ENCODE measurements at places on chromosomes 7 and 10.
A peak's percentile ranks its signal among the peaks of the same experiment; 100 is the strongest.

- DNase-seq = no peak
Observed at GRCh38 chr7:46568420-46569132, 647.5 kb upstream of the IGFBP3 start.

GRCh38 chr10:79316671-79317431 is 30.4 kb upstream of the PPIF start:
- peak; percentile 31 for DNase-seq

- no peak for DNase-seq
Observed at GRCh38 chr7:150944066-150945042, 33.8 kb downstream of the KCNH2 start.

DNA sequence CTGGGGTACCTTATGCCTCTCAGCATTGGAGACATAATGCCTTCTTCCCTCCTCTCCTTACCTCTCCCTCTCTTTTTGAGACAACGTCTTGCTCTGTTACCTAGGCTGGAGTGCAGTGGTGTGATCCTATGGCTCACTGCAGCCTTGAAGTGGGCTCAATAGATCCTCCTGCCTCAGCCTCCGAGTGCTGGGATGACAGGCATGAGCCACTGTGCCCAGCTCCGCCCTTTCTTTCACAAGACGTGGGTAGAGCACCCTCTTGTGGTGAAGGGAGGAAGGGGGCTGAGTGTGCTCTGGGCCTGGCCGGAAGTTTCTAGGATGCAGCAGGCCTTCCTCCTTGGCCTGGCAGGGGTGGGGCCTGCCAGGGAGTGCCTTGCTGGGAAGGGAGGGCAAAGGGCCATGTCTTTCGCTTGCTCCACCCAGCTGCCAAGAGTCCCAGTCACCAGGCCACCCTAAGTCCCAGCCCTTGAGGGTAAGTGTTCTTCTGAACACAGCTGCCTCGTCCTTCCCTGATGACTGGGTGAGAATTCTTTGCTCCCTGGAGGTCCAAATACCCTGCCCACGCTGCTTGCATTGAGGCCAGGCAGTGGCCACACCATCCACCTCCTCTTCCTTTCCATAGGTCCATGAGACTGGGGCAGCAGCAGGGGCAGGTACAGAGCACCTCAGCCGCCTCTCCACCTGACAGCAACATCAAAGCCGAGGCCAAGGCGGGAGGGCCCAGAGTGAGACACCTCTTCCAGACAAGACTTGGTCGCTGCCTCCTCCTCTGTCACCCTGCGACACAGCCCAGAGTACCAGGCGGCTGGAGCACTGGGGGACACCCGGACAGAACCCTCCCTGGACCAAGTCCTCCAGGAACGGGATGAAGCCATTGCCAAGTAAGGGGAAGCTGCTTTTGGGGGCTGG is 3.7 kb downstream of the ABHD11 start:
- peak; percentile 96 for DNase-seq

GRCh38 chr7:97851683-97852082 is 20.5 kb downstream of the ASNS start:
- no peak for DNase-seq

DNA sequence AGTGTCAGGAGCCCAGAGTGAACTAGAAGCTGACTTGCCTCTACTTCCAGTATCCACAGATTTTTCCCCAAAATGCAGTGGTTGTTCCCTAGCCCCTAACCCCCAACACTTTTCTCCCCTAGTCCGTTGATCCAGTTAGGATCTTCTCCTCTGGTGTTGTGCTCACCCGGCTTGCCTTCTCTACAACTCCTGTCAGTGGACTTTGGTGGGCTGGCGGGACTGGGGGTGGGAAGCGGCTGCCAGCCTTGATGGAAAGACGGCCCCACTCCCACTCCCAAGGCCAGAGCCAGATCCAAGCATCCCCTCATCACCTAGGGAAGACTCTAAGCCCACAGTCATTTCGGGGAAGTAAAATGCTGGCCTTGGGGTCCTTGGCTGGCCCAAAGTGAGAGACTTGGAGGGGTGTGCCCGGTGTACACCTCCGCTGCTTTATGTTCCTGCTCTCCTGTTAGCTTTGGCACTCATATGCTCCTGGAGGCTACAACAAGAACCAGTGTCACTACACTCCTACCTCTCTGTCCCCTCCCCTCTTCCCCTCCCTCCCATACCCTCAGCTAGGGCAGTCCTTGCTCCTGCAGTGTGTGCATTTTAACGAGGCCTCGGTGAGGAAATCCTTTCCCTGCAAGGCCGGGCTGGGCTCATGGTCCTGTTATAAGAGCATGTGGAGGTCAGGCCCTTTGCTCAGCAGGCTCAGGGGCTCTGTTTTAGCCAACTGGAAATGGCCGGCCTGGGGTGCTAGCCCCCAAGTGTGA is 930 bp upstream of the HOXA10 start:
- DNase-seq = no peak

GRCh38 chr10:83536426-83536825 is 602.9 kb upstream of the GHITM start:
- no peak for DNase-seq

- no peak for DNase-seq
Observed at GRCh38 chr10:122232769-122233168, 38.3 kb upstream of the BTBD16 start.

DNA sequence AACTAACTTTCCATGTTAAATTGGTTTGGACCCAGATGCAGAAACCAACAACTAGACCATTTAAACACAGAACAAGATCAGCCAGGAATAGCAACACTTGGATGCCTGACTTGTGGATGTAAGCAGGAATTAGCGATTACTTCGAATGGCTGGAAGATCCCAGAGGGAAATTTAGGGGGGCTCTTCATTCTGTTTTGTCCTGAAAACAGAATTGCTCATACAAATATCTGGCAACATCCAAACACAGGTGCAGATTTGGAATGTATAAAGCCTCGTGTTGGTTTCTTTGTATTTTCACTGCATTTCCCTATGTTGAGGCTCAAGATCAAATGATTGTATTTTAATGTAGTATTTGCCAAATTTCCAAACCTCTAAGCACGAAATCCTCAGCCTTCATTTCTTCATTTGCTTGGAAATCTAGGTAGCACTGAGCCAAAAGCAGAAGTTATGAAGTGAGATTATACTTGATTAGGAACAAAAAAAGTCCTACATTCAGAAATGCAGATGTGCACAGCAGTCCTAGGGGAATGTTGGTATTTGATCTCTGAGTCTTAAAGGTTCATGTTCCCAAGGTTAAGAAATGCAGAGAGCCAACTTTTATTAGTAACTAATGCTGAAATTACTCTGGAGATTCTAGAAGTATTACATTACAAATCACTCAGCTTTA is 248.7 kb upstream of the TCF7L2 start:
- DNase-seq = no peak

- no peak for DNase-seq
Observed at GRCh38 chr10:122525788-122526187, 34.8 kb upstream of the DMBT1 start.

GRCh38 chr10:35320341-35320740 is 16.0 kb upstream of the CCNY start:
- no peak for DNase-seq

DNA sequence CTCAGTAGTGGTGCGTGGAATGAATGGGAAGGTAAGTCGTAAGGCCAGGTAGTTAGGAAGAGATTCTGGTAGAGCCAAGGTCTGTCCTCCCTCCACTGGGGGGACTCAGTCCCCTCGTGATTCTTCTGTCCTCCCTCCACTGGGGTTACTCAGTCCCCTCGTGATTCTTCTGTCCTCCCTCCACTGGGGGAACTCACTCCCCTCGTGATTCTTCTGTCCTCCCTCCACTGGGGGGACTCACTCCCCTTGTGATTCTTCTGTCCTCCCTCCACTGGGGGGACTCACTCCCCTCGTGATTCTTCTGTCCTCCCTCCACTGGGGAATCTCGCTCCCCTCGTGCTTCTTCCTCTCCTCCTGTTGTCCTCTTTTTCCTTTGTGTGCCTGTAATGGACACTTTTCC is 125.1 kb downstream of the CELF2 start:
- DNase-seq = no peak

- DNase-seq = no peak
Observed at GRCh38 chr10:130338636-130339024, 202.4 kb downstream of the GLRX3 start.

GRCh38 chr7:98927125-98927524 is 48.8 kb downstream of the TRRAP start:
- DNase-seq = no peak

GRCh38 chr10:92475357-92475868 is 98.5 kb downstream of the IDE start:
- DNase-seq = no peak

- DNase-seq = peak; percentile 55
Observed at GRCh38 chr10:73905256-73906020, 5.5 kb upstream of the PLAU start.

GRCh38 chr10:16724509-16724908 is 92.7 kb downstream of the RSU1 start:
- DNase-seq = no peak

GRCh38 chr10:30803892-30804322 is 174.4 kb upstream of the LYZL2 start:
- DNase-seq = peak; percentile 9

DNA sequence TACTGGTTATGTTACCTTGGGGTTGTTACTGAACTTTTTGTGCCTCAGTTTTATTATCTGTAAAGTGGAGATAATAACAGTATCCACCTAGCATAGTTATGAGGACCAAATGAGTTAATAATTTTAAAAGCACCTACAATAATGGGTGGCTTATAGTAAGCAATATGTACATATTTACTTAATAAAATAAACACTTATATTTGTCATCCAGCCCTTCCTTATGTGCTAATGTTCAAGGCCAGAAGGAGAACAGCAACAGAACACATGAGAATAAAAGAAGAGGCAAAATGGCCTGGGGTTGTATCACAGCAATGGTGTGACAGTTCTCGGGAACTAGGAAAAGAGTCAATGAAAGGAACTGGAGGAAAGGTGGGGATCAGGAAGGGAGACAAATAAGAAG is 255.4 kb upstream of the LRGUK start:
- DNase-seq = no peak

GRCh38 chr7:64618785-64619456 is 47.0 kb upstream of the ZNF107 start:
- peak; percentile 75 for DNase-seq

GRCh38 chr7:90345595-90346335 is 751 bp upstream of the GTPBP10 start:
- DNase-seq = peak; percentile 36

DNA sequence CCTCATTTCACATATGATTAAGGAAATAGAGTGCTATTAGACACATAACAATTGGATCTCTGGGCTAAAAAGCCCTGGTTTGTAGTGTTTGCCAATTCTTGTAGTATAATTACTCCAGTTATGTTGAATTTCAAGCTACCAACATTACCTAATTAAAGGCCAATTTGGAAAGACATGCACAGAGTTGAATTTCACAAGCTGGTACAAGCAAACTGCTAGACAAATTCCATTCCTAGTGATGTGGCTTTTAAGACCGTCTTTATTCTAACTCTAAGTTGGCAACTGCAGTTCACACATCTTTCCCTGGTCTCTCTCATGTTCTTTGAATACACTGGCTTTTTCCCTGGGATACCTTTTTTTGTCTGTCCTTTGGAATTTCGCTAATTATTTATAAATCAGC is 384.1 kb upstream of the CNTNAP2 start:
- no peak for DNase-seq

GRCh38 chr10:74381291-74381853 is 230.4 kb downstream of the ADK start:
- no peak for DNase-seq

- DNase-seq = no peak
Observed at GRCh38 chr10:5811387-5811821, 1.8 kb downstream of the GDI2 start.

DNA sequence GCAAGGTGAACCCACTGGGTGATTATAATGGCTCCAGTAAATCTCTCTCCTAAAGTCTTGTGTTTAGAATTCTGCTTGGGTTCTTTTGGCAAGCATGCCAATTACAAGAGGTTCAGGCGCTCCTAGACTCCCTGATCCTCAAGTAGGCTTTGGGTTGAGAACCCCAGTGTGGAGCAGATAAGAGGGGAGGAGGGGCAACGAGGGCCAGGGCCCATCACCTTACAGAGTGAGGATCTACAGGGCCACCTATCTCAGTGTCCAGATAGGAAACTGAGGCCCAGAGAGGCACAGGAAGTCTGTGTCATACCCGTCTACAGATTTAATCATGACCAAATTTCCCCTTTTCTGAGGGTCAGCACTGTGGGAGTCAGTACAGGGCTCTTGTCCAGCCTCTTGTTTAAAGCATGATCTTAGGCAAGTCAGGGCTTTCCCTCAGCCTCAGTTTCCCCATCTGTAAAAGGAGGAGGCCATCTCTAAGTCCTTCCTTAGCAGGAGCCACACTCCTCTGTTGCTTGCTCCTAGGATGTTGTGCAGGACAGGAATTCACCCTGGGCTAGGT is 4.4 kb downstream of the TACR2 start:
- DNase-seq = no peak

GRCh38 chr10:85864868-85865526 is 501.6 kb downstream of the GRID1 start:
- DNase-seq = no peak

GRCh38 chr10:7563770-7564169 is 103.0 kb downstream of the ITIH5 start:
- DNase-seq = no peak

DNA sequence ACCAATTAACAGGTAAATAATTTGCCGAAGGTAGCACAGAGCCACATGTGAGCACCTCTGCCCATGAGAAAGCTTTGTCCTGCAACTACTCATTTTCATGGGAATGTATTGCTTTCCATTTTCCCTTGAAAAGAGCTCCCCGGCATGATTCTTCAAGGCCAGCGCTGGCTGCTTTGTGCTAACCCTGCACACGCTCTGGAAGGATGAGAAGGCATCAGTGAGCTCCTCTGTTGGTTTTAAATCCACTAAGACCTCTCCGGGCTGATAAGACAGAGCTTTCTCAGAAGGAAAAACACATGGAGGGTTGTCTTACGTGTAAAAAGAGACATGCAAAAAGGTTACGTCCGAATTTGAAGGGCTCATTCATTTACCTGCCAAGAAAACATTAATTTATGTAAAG is 553.9 kb upstream of the MKI67 start:
- DNase-seq = no peak

GRCh38 chr10:119190353-119190752 is 11.7 kb upstream of the PRDX3 start:
- no peak for DNase-seq

DNA sequence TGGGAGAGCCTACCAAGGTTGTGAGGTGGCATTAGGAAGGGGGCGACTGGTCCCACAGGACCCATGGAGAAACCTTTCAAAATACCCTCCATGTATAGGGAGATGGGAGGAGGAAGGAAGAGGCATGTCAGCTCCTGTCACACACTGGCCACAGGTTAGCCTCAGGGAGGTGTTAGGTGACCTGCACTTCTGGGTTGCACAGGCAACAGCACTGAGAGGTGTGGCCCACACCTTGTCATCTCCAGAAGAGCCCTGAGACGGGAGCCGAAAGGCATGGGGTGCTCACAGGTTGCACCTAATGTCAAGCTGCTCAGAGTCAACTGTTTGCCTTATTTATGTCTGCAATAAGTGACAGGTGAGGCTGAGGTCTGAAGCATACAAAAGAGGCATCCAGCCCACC is 14.6 kb upstream of the USP6NL start:
- no peak for DNase-seq

DNA sequence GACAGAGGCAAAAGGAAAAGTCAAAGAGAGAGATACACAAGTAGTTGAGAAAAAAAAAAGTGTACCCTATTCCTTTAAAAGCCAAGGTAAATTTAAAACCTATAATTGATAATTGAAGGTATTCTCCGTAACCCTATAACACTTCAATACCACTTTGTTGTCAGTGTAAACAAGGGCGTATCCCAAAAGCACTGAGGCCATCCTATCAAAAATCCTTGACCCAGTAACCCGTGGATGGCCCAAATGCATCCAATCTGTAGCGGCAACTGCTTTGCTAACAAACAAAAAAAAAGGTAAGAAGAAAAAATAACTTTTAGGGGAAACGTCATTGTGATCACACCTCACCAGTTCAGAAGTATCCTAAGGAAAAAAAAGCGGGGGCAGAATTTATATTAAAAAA is 5.1 kb upstream of the NAPEPLD start:
- no peak for DNase-seq

All from suppressor macrophage (primary cell).